HTR-8/SVneo (cell line): ENCODE measurements at places on chromosomes 2 and 18.
A peak's percentile ranks its signal among the peaks of the same experiment; 100 is the strongest.

- DNase-seq: no peak
These were observed 61.2 kb upstream of the POMC start for GRCh38 chr2:25229279-25230197.

DNA sequence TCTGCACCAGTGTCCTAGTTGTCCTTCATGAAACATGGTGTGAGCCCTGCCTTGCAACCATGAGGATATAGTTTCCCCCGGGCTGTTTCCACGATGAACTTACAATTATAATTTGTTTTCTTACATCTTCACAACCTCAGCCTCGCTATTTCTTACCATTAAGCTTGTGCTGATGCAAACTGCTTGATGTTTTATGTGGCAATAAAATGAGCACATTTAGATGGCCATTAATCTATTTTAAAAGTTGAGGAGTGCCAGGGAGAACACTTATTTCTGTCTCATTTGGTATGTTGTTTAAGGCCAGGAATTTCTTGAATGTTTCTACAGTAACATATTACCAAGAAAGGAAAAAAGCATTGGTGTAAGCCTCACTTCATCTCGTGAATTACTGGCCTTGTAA lies 214.5 kb upstream of the SLC8A1 start:
- peak; percentile 20 for DNase-seq

DNA sequence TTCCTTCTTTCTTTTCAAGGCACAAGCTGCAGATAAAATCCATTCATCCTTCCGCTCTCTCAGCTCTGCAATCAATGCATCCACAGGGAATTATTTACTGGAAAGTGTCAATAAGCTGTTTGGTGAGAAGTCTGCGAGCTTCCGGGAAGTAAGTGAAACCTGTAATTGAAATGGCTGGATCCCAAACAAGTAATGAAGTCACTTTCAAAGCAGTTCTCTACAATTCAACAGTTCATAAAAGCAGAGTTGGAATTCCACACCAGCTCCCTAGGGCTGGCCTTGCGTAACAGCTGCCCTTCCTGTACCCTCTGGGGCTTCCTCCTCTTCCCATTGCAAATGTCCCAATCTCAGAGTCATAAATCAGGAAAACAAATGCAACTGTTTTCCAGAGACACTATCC lies 9.6 kb downstream of the SERPINB2 start:
- DNase-seq: peak; percentile 21

GRCh38 chr2:198337368-198337767 lies 533.0 kb downstream of the PLCL1 start:
- no peak for DNase-seq

- DNase-seq: no peak
These were observed 51.0 kb downstream of the TSHZ1 start for GRCh38 chr18:75261430-75262223.

DNA sequence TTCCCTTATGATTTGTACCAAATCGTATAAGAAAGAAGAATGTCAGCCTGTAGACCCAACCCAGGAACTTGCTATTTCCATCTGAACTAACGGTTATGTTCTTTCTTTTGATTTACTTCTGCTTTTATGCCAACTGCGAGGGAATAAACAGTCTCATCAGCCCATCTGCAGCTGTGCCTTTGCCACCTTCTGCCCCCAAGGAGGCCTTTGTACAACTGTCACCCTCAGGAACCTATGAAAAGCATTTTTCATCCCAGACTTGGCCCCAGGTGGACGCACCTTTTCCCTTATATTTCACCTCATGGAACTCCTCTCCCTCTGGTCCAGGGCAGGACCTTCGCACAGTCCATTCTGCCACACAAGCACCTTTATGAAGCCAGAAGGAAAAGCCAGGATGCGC lies 109.8 kb downstream of the AOX1 start:
- DNase-seq: no peak

DNA sequence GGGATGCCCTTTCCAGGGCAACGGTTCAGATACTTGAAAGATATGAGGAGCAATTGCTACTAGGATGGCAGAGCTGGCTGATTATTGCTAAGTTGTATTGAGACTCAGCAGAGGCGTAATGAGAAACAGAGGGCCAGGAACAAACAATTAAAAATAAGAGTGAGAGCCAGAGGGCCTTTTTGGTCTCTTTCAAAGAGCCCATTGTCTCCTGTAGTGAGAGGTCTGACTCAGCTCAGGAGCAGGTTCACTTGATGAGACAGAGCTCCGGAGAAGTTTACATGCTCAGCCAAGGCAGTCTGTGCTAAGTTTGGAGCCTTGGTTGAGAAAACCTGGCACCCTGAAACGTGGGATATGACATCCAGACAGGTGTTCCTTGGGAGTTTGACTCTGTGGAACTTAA lies 303.9 kb upstream of the DLGAP1 start:
- no peak for DNase-seq

DNA sequence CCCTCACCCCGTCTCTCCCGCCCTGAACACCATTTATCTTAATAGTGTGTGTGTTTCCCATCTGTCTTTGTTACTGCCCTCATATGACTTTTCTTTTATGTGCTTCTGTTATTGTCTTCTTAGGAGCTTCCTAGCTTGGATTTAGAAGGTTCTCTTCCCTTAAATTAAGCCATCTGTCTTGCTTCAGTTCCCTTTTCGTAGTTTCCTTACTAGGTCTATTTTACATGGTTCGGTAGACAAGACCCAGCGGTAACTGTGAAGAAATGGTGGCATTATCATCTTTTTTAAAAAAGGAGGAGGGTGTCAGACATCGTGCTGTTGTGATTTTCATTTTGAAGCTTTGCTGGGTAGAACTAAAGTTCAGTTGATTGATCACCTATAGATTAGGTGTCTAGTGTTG lies 10.3 kb downstream of the NCK2 start:
- no peak for DNase-seq

GRCh38 chr2:69948032-69948962 lies 13.1 kb downstream of the ASPRV1 start:
- no peak for DNase-seq

GRCh38 chr2:221753401-221753800 lies 181.3 kb upstream of the EPHA4 start:
- no peak for DNase-seq

GRCh38 chr2:1727796-1728474 lies 16.4 kb downstream of the PXDN start:
- no peak for DNase-seq

DNA sequence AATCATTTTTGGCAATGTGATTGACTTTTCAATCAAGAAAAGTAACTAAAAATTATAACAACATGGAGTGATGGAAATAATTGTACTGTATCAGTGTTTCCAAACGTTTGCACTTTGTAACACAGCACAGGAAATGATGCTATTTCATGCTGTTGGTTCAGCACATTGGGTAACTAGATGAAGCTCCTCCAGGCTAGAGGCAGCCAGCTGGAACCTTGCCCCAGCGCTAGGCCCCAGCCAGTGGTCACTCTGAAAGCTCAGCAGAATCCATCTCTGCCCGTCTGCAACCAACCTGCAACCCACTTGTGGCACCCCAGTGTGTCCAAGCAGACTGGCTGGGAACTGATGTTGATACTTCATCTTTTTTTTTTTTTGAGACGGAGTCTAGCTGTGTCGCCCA lies 15.3 kb downstream of the UNC50 start:
- no peak for DNase-seq

GRCh38 chr2:237322564-237322963 lies 91.4 kb downstream of the COL6A3 start:
- DNase-seq: no peak

DNA sequence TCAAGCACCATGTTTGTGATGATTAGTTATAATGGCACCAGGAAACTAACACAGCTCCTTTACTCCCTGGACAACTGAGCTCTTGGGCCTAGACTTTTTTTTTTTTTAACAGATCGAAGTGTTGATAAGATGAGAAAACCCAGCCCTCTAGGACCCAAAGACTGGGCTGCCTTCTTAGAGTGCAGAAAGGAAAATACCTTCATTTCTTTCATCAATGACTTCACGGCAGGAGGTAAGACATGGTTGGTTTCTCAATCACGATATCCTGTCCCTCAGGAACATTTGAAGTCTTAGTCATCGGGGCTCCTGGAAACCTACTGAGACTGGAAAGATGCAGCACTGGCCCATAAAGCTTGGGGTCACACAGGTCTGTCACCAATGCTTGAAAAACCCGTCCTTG lies 84.7 kb downstream of the TNFRSF11A start:
- no peak for DNase-seq

DNA sequence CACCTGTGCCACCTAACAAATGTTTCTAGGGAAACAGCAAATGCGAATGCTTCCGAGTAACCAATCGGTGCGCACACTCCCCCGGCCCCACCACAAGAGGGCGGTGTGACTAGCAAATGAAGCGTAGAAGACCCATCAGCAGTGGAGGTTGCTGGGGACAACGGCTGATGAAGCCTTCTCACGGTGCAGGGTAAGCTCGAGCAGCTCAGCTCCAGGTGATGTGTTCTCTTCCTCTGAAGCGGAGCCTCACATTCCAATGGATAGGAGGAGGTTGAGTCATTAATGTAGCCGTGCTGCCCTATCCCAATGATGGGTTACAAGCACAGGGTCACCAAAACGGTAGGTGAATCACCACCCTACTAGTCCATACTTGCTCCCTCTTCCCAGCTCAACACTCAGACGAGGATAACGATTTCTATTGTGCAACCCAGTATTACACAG lies 127.6 kb upstream of the TWIST2 start:
- DNase-seq: peak; percentile 79

GRCh38 chr18:48441405-48441881 lies 32.3 kb upstream of the ZBTB7C start:
- DNase-seq: no peak

DNA sequence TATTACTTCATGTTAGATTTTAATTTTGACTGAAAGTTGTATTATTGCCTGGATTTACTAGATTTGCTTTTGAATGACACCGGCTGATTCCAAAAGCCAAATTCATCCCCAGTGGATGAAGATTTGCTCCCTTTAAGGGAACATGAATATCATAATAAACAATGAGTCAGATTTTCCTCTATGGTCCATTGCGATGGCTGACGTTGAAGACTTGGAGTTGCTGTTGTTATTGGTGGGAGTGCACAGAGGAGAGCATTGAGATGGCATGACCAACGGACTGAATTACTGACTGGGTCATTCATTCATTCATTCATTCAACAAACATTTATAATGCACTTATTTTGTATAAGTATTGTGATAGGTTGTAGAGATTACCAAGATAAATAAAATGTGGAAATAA lies 33.4 kb upstream of the LYPD1 start:
- no peak for DNase-seq
